ENCODE measurements at places on chromosomes 5 and 9.

DNA sequence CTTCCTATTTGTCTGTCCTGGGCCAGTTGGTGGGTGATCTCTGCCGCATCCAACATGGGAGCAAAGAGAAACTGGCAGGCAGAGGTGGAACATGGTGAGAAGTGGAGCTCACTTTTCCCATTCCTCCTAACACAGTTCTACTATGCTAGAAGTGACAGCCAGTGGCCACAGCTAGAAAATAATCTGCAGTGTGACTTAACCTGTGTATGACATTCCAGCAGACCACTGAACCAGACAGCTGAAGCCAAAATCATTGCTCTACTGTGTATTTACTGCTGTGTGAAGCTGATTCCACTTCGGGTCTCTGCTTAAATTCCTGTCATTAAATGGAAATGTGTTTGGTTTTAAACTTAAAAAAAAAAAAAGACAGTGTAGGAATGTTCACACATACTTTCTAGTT lies 523.0 kb downstream of the MTRR start:
- DNase-seq = no peak

GRCh38 chr5:78830528-78831046 lies 154.5 kb downstream of the ARSB start:
- no peak for DNase-seq

DNA sequence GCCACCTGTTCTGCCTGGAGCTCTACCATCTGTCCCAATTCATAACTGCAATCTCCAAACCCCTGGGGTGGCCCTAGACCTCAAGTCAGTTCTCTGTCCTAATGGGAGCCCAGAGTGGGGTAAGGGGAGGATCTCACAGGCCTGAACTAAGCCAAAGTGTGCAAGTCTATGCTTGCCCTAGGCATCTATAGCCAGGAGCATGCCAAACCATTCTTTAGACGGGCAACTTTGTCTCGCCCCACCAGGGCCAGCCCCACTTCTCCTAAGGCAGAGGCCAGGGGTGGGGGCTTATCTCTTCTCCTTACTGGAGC lies 3.3 kb downstream of the ACSL6 start:
- no peak for DNase-seq

- no peak for DNase-seq
Observed at GRCh38 chr5:112013660-112014059, 256.7 kb upstream of the NREP start.

GRCh38 chr5:54229041-54229780 lies 81.2 kb downstream of the ARL15 start:
- peak; percentile 54 for DNase-seq

DNA sequence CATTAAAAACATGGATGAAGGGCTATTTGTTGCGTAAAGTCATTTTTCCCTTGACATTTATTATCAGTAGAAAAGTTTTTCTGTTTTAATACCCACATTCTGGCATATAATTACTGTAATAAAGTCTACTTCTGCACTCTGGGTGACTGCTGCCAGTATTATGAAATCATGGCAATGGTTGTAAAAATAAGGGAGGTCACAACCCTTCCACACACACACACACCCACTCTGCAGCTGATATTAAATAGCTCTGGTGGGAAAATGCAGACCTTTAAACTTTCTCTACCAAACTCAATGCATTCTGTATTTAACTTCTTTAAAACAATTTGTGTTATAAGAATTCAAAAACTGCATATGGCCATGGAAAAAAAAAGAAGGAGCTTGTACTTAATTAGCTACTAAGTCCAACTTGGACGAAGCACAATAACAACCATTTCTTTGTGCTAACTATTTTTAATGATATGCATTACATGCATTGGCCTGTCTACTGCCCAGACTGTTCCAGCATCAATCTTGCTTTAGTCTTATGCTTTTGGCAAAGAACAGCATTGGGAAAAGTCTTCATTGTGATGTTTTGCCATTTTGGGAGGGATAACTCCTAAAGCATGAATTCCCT lies 137.6 kb upstream of the MAP3K1 start:
- no peak for DNase-seq

- DNase-seq = no peak
Observed at GRCh38 chr5:17355586-17356346, 138.3 kb downstream of the BASP1 start.

GRCh38 chr5:40649463-40650030 lies 30.2 kb upstream of the PTGER4 start:
- DNase-seq = no peak

- DNase-seq = no peak
Observed at GRCh38 chr5:178576591-178577351, 13.4 kb downstream of the COL23A1 start.
